GM23248 (cell line): ENCODE measurements at places on chromosomes 16 and 17.
A peak's percentile ranks its signal among the peaks of the same experiment; 100 is the strongest.

DNA sequence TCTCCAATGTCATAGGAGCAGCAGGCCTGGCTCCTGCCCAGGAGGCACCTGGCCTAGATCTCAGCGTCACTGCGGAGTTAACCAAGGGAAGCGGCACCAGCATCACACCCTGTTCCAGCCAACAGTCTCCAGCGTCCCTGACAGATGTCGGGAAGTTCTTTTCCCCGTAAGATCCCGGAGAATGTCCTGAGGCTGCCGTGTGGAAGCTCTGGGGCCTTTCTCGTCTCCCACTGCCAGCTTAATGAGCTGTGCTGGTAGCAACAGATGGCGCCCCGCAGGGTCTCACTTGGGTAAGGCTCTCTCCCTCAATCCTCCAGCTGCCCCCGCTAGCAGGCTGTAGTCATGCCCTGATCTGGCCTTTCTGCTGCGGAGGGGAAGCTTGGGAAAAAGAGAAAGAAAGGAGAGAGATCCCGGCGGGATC lies 57.5 kb downstream of the MARCHF10 start:
- DNase-seq = no peak

DNA sequence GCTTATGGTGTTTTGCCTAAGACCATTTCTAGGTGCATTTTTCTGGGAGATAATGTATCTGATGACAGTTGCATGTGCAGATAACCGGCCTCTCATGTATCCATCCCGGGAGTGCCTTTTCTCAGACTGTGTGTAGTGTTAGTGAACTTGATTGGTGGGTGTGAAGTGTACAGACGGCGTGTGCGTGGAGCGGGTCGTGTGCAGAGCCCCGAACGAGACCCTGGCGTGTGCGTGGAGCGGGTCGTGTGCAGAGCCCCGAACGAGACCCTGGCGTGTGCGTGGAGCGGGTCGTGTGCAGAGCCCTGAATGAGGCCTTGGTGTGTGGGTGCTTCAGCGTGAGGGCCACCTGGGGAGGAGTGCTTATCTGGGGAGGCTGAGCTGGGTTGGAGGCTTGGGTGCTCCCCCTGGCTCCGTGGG lies 28.9 kb upstream of the ZNF750 start:
- DNase-seq = no peak

GRCh38 chr16:69486724-69487123 lies 62.3 kb downstream of the CYB5B start:
- no peak for DNase-seq

GRCh38 chr16:49529411-49530045 lies 155.9 kb downstream of the C16orf78 start:
- no peak for DNase-seq

- DNase-seq = no peak
Observed at GRCh38 chr17:50277357-50277754, 3.1 kb downstream of the TMEM92 start.

DNA sequence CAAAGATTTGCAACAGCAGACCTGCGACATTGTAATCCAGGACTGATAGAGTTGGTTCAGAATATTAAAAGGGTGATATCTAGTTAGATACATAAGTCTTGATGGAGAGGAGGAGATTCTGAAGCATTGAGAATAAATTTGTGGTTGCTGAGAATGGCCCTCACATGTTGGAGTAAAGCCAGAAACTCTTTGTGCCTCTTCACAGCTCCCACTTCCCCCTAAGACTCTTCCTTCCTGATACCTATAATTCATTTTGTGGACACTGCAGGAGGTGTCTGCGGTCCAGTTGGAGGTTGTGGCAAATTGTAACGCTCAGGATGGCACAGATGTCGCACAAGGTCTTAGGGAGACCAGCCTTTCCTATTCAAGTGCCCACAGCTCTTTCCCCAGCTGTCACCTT lies 17.5 kb downstream of the WWOX start:
- DNase-seq = no peak

DNA sequence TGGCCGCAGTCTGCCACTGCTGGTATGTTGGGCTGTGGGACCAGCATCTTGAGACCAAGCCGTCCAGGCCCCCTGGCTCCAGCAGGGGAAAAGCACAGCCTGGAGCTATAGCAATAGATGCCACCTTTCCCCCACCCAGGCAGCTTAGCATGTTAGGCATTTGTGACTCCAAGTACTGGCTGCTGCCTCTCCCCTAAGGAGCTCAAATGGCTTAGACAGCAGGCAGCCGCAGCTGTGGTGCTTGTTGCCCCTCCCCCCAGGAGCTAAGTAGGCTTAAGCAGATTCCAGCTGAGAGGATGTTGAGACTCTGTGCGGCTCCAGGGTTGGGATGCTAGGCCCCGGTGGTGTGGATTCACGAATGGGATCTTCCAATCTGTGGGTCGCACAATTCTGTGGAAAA lies 88.8 kb upstream of the ANKFN1 start:
- DNase-seq = no peak

DNA sequence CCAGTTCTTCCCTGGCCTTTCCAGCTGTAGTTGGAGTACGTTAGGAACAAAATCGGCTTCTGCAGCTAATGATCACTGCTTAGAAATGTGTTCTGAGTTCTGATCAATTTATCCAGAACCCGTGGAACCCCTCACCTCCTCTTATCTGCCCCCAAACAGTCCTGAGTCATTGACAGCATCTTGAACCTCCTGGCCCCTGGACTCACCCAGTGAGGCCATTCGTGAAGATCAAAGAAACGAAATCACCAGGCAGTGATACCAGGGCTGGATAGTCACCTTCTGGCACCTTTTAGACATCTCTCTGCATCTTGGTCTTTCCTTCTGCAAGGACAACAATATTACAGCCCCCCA lies 17.0 kb upstream of the EXOC7 start:
- no peak for DNase-seq

- DNase-seq = no peak
Observed at GRCh38 chr17:17851103-17852002, 14.6 kb upstream of the SREBF1 start.

- no peak for DNase-seq
Observed at GRCh38 chr17:69516911-69517310, 102.4 kb downstream of the MAP2K6 start.

DNA sequence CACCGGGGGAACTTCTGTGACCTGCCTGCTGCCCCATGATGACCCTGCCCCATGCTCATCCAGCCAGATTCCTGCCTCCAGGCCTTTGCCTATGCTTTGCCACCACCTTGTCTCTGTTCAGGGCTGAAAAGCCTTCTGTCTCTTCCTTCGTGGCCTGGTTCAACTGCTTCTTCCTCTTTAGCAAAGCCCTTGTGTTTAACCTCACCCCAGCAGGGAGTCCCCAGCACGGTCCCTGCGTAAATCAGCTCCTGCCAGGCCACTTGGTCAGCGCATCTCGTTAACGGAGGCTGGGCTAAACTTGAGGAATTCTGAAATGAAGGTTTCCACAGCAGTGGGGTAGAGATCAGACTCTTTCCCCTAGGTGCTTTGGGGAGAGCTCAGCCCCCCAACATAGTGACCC lies 16.1 kb upstream of the KCNJ12 start:
- DNase-seq = no peak

GRCh38 chr16:2835638-2836493 lies 5.8 kb downstream of the ZG16B start:
- peak; percentile 93 for DNase-seq

- DNase-seq = peak; percentile 10
Observed at GRCh38 chr17:71200597-71200996, 920.2 kb upstream of the SOX9 start.

DNA sequence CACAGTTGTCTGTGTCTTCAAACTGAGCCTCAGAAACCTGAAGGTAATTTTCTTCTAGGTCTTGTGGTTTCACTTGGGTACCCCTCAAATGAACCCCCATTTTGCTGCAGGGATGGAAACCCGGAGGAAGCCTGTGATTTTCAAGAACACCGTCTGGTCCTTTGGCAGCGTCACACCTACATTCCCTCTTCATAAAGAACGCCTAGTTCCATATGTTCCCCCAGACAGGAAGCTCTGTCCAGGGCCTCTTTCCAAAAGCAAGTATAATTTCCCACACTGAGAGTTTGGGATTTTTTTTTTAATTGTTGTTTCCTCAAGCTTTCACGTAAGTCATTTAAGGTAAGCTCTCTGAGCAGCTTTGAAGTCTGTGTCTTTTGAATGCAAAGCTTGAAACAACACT lies 515.0 kb downstream of the TMEM114 start:
- no peak for DNase-seq

DNA sequence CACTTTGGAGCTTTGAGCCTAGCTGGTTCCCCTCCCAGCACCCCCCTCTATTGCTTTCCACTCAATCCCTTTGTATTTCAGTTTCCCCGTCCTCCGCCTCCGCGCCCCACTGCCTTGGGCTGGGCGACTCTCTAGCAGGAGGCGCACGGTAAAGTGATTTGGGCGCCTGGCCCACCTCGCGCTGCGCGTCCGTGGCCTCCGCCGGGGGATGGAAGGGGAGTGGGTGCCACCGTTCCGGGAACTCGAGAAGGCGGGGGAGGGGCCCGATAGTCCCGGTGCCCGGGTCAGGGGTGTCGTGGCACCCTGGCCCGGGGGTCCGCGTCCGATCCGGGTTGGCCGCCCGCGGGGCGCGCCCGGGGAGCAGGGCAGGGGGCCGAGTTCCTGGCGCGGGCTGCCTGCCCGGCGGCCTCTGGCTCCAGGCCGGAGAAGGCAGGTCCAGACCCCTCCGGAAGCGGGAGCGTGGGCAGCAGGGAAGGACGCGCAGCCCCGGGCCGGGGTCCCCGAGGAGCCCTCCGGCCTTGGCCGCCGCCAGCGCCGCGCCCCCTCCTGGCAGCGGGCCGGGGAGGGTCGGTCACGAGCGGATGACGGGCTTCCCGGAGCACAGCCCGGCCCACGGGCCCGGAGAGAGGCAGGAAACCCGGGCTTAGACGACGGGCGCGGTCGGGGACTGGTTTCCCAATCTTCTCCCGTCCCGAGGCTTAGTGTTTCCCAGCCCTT lies 15.8 kb downstream of the MEOX1 start:
- DNase-seq = peak; percentile 71

GRCh38 chr16:27326738-27327585 lies 13.2 kb downstream of the IL4R start:
- peak; percentile 99 for DNase-seq

- no peak for DNase-seq
Observed at GRCh38 chr16:62408760-62409159, 372.5 kb upstream of the CDH8 start.

DNA sequence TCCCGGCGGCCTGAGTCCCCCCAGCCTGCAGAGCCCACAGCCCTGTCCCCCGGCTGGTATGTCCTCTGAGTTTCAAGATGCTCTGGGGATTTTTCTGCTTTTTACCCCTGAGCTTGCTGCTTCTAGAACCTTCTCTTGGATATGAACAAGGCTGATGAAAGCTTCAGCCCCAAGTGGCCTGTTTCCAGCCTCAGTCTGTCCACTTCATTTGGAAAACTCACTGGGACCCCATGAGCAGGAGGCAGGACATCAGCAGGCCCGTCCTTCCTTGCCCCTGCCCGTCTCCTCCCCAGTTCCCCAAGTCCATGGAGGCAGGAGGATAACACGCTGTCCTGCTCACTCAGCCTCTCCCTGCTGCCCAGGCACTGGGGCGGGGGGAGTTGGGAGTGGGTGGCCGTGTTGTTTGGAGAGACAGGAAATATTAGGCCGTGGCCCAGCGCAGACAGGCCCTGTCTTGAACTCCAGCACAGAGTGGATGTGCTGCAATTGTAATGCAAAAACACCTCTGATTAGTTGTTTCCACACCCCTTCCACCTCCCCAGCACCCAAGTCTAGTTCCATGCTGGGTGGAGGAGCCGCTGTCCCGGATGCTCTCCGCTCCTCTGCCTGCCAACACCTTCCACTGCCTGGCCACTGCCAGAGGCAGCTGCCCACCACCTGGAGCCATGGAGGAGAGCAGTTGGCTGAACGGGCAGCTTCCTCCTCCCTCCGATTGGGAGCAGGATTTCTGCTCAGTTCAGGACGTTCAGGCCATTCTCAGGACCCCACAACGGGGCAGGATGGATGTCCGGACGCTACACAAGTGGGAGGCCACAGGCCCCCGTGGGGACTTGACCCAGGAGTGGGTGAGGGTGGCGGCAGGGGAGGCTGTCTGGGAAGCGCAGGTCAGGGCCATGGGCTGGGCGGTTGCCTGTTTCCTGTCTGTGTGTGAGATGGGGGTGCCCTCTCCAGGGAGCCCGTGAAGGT lies 216.9 kb upstream of the GSE1 start:
- DNase-seq = peak; percentile 52

DNA sequence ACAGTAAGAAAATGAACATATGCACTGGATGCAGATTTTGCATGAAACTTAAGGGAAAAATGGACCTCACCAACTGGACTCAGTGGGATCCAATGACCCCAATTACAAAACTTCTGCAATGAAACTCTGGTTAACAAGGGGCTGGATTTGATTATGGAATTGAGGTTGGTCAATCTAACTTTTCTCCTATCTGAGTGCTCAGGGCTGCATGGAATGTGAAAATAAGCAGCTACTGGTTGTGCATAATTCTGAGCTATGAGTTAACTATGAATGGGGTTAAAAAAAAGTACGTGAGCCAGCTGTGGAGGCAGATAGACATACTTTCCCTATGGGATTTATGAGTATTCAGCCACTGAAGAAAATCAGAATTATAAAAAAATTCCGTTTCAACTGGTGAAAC lies 9.2 kb downstream of the FAM20A start:
- DNase-seq = no peak

GRCh38 chr17:5031365-5032082 lies 3.7 kb downstream of the SLC52A1 start:
- DNase-seq = peak; percentile 86

GRCh38 chr16:89314854-89315253 lies 97.4 kb downstream of the ZNF778 start:
- DNase-seq = no peak

DNA sequence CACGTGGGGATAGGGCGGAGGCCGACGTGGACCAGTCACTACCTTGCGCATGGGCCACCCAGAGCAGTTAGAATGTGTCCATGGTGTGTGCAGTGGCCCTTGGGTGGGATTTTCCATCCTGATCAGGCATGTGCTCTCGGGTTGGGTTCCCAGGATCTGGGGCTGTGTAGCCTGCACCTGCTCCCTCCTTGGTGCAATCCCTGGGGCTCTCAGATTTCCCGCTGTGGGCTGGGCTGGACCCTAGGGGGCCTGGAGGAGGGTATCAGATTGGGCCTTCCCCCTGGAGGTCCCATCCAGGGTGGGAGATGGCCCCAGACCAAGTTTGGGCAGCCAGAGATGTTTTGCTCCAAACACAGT lies 1.3 kb downstream of the SMTNL2 start:
- no peak for DNase-seq

- peak; percentile 66 for DNase-seq
Observed at GRCh38 chr17:44005527-44006271, 1.3 kb downstream of the NAGS start.

- DNase-seq = peak; percentile 59
Observed at GRCh38 chr17:67211742-67212141, 33.3 kb downstream of the HELZ start.

DNA sequence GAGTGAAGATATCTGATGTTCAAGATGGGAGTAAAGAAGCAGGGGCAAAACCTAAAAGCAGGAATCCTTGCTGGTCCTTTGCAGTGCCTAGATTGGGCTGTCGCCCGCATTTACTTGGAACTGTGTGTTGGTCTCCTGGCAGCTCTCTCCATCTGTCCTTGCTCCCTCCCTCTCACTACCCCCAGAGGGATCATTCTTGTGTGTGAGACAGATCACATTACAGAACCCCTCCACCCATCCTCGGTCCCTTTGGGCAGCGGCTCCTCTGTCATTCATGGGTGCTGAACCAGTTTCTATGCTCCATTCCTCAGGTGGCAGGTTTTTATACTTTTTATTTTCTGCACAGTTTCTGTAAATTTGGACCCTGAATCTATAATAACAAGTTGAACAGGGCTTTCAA lies 99.4 kb upstream of the MYOCD start:
- DNase-seq = no peak

- no peak for DNase-seq
Observed at GRCh38 chr17:16820979-16821543, 131.0 kb downstream of the CCDC144A start.

- DNase-seq = no peak
Observed at GRCh38 chr17:6706996-6707395, 6.2 kb downstream of the SLC13A5 start.
